ENCODE measurements at places on chromosomes 13 and 19. TPM values are rescaled to one million over a fixed set of nuclear protein-coding genes. Genes with fewer than 3 reads are reported as not detected.

DNA sequence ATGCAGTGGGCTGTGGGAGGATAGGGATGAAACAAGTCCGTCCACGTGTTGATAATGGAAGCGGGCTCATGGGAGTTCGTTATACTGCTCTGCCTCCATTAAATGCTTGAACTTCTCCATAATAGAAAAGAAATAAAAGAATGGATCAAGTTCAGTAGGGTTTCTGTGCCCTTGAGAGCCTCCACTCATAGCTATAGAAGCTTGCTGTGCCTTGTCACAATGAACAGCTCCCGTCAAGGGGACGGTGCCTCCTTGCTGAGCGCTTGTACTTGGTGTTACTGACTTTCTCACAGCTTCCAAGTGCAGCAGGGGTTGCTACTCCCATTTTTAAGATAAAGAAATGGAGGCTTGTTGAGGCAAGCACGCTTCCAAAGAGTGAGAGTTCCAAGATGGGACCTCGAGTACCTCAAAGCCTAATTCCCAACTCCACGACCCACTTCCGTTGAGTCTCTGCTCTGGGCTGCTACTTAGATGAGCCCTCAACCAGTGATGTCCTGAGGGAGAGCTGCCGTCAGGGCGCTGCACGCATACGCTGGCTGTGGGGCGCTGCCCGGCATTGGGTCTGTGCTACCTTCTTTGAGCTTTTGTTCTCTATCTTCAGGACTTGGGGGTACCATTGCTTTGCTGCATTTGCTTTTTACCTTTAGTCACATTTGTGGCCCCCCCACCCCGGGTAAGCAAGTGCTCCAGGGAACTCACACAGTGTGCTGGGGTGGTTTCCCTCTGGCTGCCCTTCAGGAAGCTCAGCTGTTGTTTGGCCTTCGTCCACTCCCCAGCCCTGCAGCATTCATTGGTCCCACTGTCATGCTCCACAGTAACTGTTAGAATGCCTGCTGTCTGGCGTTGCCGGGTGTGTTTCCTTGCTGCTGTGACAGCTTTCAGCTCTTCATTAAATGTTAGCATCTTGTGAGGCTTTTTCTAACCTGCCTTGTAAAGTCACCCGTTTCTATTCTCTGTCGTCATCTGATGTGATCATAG lies 9.5 kb downstream of the SNRNP70 start:
- DNase-seq = no peak

DNA sequence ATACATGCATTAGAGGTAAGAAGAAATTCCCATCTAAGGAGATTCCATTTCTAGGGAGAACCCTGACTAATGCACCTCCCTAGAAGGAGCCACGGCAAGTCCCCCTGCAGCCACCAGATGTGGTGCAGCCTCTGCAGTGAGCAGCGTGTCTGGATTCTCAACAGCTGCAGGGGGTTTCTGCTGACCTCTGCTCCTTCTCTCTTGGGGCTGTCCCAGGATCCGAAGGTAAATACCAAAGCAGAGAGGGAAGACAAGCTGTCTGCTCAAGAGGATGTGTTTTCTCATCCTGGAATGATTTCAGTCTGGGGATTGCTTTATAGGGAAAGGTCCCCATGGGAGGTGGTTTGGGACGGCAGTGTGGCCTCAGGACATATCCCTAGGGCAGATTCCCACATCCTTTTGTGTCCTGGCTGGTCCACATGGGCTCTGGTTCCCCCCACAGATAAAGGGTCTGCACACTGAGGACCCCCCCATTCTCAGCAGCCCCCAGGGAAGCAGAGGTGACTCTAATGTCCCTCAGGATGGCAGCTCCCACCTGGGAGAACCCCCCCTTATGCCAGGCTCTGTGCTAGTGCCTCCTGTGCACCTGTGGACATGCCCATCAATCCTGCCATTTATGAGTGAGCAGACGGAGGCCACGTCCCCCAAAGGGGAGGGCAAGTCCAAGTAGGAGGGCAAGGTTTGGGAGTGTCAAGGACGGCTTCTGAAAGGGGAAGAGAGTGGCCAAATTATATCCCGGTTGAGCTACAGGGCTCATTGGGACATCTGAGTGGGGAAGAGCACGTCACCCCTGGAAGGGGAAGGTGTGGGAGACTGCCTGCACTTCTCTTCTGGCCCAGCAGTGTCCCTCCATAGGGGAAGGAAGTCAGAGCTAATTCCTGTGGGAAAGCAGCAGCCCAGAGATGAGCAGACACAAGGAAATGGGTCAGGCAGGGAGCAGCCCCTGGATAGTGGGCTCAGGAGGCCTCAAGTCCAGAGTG lies 10.2 kb upstream of the OR10H5 start:
- no peak for DNase-seq

DNA sequence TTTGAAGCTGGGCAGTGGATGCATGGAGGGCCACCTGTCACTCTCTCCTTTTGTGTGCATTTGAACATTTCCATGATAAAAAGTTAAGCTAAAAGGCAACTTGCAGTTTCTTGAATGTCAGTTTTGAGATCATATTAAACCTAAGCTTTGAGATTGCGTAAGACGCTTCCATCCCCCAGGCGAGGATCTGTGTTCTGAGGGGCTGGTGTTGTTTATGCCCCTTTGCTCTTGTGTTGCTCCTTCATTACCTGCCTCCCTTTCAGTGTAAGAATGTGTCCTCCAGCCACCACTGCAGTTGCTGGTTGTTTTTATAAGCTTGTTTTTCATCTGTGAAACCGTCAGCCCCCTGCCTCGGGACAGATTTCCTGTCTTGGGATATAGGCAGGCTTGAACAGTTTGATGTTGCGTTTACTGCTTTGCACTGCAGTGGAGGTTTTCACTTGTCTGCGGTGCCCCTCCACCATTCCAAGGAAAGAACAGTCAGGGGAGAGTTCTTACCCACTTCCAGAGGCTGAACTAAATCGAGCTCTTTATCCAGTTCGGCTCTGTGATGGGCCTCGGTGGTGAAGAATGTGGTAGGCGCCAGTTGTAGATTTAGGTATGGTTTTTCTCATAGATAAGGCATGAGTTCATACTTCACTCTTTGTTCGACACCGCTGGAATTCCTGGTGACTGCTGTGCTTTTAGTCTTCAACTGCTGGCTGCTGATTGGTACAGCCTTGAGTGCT lies 96.8 kb downstream of the ARHGEF7 start:
- no peak for DNase-seq

DNA sequence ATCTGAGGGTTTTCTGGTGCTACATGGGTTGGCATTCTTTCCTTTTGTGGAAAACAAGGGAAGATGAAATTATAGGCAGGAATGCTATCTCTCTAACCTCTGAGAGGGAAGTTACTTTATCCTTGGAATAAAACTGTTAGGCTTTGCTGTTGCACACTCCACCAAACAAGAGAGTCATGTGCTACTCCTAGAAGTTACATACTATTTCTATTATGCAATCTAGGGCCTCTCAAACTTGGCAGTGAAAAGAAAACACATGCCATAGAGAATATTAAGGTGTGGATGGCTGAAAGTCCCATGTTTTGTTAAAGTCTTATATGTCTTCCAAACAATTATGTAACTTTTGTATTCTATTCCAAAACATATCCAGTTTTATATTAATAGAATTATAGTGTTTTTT lies 367.9 kb downstream of the SLC7A1 start:
- DNase-seq = no peak

DNA sequence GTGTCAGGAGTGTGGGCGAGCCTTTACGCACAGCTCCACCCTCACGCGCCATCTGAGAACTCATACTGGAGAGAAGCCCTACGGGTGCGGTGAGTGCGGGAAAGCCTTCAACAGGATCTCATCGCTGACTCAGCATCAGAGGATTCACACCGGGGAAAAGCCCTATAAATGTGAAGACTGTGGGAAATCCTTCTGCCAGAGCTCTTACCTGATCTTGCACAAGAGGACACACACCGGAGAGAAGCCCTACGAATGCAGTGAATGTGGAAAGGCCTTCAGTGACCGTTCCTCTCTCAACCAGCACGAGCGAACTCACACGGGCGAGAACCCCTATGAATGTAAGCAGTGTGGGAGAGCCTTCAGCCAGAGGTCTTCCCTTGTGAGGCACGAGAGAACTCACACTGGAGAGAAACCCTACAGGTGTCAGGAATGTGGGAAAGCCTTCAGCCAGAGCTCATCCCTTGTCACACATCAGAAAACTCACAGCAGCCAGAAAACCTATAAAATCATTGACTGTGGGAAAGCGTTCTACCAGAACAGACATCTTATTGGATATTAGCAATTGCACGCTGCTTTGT lies 6.9 kb upstream of the ZNF555 start:
- DNase-seq = no peak

GRCh38 chr13:61107989-61108388 lies 307.7 kb downstream of the PCDH20 start:
- no peak for DNase-seq

GRCh38 chr13:76913898-76914297 lies 27.7 kb upstream of the KCTD12 start:
- DNase-seq = no peak

TMPRSS9 gene
- not detected for total RNA-seq
